CD4-positive, alpha-beta T cell (primary cell): ENCODE measurements at places on chromosomes 16 and 17.

DNA sequence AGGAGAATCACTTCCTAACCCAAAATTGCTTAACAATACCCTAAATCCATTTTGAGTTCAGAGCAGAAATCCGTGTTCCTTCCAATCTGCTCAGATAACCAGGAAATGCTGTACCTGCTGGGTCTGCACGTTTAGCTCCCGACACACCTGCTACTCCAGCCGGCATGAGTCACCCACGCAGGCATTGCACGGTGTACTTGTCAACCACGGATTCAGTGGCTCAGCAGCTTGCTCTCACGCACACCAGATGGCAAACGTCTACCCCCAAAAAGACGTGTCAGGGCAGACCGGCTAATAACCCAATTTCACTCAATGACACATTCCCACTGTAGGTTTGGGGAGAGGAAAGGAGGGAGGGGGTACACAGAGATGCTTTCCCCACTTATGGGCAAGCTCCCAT lies 468.1 kb downstream of the SOX9 start:
- peak; percentile 18 for DNase-seq

DNA sequence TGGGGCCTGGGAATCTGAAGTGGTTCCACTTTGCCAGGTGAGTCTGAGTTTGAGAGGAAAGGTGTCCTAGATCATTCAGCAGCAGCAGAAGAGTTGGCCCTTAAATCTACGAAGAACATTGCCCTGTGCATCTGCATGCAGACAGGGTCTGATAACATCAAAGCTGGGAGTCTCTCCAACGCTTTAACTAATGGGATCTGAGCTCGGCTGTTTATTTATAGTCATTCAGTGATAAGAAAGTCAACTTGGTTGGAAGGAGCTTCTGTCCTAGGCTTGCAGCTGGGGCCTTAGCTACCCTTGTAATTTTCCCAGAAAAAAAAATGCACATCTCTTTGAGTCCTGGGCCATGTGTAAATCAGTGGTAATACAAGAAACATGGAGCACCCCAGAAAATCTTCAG lies 418.0 kb upstream of the HSBP1 start:
- no peak for DNase-seq

DNA sequence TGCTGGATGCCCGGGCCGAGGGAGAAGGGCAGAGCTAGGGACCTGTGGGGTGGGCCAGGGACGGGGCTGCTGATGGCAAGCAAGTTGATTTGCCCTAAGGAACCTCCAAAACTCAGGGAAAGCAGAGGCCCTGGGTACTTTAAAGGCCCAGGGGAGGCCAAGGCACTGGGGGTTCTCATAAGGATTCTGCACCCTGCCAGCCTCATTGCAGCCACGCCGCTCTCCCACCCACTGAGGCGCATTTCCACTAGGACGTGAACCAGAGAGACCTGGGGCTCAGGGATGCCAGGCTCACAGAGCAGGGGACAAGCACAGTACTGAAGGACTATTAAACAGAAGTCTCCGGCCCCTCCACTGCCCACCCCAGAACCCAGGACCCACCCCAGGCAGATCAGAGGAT lies 39.4 kb upstream of the RBFOX3 start:
- DNase-seq: no peak

DNA sequence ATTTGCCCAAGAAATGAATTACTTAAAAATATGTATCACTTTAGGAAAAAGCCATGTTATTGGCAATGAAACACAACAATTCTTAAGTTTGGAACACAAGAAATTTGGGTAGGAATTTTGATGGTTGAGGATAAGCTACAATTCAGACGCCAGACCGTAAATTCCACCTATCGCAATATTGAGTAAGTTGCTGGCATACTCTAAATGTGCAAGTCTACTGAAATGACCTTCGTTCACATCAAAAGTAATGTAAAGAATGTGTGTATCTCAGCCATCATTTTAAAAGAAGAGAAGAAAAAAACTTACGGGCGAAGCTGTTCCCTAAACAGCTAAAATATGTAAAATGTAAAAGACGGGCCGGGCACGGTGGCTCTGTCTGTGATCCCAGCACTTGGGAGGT lies 33.4 kb downstream of the UBE2G1 start:
- DNase-seq: no peak

GRCh38 chr16:50015631-50016030 lies 9.4 kb upstream of the CNEP1R1 start:
- DNase-seq: no peak

- DNase-seq: no peak
These were observed 21.4 kb upstream of the SNTB2 start for GRCh38 chr16:69165584-69165983.

- DNase-seq: no peak
These were observed 6.0 kb upstream of the RNF135 start for GRCh38 chr17:30964876-30965275.

GRCh38 chr16:56372013-56372634 lies 53.2 kb downstream of the AMFR start:
- DNase-seq: no peak

GRCh38 chr16:1990351-1991134 lies 773 bp downstream of the SYNGR3 start:
- no peak for DNase-seq

- no peak for DNase-seq
These were observed 130.9 kb downstream of the ZFHX3 start for GRCh38 chr16:72917051-72917450.

- no peak for DNase-seq
These were observed 48.3 kb upstream of the ERN1 start for GRCh38 chr17:64178011-64178825.

- DNase-seq: no peak
These were observed 787 bp downstream of the LHX1 start for GRCh38 chr17:36937959-36938565.

DNA sequence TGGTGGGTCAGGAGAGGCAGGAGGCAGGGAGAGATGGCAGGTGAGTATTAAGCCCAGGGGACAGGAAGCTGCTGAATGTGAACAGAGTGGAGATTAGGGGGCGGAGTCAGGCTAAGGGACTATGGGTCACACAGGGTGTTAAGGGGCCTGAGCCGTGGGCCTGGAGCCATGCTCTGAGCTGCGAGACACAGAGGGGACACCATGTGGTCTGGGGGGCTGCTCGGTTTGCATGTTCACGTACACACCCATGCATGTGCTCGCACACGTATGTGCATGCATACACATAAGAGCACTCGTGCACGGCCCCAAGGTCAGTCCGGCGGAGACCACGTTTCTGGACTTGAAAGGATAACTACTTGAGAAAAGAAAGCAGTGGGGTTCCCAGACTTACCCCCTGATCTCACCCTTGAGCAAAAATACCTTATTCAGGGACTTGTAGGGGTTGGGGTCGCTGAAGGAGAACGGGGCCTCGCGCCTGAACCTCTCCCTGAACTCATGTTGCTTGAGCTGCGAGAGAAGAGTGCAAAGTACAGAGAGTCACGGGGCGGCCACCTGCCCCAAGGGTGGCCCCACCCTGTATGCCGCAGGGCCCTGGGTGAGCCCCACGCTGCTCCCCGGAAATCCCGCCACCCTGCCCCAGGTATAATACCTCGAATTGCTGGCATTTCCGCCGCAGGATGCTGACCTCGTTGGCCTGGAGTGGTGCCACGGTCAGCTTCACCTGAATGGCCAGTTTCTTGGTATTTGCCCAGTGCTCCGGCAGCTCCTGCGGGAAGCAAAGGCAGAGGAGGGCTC lies 50.8 kb downstream of the DNAH17 start:
- DNase-seq: no peak

DNA sequence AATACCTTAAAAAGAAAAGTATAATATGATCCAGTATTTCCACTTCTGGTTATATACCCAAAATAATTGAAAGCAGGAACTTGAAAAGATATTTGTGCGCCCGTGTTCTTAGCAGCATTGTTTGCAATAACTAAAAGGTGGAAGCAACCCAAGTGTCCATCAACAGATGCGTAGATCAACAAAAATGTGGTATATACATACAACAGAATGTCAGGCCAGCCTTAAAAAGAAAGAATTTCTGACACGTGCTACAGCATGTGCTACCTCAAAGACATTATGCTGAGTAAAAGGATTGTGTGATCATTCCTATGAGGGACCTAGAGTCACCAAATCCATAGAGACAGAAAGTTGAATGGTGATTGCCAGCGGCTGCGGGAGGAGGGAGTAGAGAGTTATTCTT lies 133.1 kb downstream of the SPECC1 start:
- DNase-seq: no peak

DNA sequence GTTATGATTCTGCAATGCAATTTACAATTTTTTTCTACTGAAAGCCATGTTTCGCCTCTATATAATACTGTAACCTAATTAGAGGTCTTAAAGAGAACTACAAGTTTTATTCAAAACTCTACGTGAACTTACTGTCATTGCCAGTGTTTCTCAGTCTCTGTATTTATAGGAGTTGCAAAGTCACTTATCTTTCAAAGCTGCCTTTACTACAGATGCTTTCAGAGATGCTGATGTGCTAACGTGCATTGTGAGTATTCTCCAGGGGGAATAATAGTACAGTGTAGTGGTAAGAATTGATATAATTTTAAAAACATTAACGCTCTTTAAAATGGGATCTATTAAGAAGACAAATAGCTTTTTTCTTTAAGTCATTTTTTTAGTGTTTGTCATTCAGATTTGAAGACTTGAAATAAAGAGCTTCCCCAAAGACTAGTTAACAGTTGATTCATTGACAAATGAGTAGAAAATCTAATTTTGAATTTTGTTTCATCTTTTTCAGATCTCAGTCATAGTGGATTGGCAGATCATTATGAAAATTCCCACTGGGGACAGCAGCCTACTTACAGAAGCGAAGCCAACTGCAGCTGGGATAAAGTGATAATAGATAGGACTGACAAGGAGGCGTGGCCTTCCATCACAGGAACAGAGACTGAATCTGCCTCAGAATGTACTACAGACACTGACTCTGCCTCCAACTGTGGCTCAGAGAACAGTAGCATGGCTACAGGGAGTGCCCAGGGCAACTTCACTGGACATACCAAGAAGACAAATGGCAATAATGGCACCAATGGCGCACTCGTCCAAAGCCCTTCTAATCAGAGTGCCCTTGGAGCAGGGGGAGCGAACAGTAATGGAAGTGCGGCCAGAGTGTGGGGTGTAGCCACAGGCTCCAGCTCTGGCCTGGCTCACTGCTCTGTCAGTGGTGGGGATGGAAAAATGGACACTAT lies 79.9 kb downstream of the TMC6 start:
- DNase-seq: no peak

- no peak for DNase-seq
These were observed 30.1 kb downstream of the DNAH9 start for GRCh38 chr17:11628374-11628773.

DNA sequence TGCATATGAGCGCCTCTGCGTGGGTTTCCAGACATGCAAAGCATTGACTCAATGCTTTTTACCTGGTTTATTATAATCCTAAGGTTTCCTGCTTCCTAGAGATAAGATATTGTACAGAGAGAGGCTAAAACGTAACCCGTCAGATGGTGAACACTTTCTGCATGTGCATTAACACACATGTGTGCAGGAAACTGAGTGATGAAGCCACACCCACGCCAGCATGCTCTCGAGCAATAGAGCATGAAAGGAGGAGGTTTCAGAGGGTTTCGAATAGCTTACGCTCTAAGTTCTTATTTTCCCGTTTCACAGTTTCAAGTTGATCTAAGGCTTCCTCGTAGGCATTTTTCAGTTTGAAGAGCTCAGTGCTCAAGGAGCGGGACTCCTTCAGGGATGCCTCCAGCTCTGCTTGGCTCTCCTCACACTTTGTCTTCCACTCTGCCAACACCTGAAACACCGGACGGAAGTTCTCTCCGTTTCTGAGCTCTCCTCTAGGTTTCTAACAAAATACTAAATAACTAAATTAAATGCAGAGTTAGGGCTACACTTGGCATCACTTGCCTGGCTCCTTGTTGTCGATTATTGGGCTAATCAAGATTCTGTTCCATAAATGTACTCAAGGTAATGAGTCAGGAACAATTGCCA lies 23.2 kb downstream of the MYH3 start:
- DNase-seq: no peak

- DNase-seq: no peak
These were observed 8.3 kb downstream of the FLII start for GRCh38 chr17:18250259-18250658.

DNA sequence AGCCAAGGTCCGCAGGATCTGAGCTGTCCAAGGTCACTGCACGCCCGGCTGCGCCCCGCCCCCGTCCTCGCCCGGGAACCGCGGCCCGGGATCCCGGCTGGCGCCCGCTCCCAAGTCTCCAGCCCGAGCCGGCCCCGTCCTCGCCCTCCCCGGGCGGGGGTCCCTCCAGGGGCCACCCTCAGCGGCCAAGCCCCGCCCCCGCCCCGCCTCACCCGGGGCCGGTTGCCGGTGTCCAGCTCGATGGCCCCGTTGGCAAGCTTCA lies 216 bp downstream of the VPS9D1 start:
- no peak for DNase-seq

GRCh38 chr17:80938556-80938955 lies 53.1 kb upstream of the CHMP6 start:
- DNase-seq: peak; percentile 49

GRCh38 chr17:74852237-74853047 lies 7.2 kb downstream of the GRIN2C start:
- peak; percentile 60 for DNase-seq

DNA sequence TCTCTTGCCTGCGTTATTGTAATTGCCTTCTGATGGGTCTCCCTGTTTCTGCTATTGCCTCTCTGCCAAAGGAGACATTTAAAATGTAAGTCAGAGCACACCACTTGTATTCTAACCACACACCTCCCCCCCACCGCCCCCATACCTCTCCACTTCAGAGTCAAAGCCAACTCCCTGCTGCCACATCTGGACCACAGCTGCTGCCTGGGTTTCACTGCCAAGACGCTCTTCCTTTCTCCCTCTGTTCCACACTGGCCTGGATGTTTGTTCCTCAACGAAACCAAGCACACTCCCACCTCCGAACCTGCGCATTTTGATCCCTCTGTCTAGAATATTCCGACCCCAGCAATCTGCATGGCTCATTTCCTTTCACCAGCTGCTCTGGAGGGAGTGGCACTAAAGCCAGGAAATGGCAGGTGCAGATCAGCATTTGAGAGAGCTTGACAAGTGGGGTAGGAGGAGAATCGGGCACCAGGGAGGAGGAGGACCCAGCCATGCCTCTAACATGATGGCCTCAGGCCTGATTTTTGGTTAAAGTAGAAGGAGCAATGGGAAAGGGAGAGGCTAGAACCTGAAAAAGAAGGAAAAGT lies 92.4 kb upstream of the HS3ST2 start:
- DNase-seq: no peak

DNA sequence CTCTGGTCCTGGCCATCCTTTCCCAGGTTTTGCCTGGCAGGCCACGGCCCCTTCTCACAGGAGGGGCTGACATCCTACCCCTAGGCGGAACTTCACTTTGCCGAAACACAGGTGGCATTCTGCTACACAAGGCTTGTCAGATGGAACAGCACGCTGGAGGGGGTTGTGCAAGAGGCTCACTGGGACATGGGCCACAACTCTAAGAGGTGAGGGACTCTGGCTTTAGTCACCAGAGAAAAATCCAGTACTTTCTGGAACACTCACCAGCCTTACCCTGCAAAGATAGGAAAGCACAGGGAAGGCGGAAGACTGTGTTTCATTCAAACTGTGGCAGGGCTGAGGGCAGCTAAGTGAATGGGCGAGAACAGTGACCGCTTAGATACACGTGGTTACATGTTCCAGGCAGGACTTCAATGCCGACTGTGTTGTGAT lies 18.3 kb downstream of the CDC42EP4 start:
- no peak for DNase-seq

- DNase-seq: no peak
These were observed 47.6 kb downstream of the C17orf67 start for GRCh38 chr17:56785997-56786680.

GRCh38 chr17:57622683-57623433 lies 122.2 kb downstream of the CCDC182 start:
- no peak for DNase-seq
